ENCODE measurements at places on chromosomes 1 and 21.

DNA sequence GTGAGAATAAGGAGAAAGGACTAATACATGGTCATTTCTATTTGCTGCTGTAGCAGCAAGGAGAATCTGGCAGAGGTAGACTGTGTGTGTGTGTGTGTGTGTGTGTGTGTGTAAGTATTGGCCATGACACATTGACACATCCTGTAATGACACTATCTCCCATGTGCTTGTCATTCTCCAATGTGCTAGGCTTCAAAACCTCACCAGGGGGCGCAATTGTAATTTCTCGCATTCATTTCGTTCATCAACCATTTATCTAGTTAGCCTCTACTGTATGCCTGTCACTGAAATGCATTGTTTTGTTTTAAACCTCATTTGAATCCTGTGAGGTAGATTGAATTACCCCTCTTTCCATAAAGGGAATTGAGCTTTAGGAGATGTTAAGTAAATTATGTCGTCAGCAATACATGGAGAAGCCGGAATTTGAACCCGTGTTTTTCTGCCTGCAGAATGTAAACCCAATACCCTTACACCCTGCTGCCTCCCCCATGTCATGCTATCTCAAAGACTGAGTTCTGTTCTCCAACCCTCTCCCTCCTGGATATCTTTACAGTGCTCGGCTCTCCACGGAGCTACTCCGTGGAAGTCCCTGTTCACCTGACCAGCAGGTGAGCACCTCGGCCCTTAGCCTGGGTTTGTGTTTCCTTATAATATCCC is 100.8 kb downstream of the UCK2 start:
- peak; percentile 59 for DNase-seq

DNA sequence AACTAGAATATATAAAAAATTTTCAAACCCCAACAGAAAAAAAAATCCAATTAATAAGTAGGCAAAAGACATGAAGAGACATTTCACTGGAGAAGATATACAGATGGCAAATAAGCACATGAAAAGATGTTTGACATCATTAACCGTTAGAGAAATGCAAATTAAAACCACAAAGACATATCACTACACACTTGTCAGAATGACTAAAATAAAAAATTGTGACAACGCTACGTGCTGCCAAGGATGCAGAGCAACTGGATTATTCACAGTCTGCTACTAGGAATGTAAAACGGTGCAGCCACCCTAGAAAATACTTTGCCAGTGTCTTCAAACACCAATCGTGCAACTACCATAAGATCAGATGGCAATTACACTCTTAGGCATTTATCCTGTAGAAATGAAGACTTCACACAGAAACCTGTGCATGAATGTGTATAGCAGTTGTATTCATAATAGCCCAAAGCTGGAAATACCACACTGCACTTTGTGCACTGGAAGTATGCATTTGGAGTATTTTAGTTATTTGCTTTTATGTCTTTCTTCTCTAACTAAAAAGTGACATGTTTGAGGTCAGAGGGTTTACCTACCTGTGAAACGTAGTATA is 75.3 kb upstream of the PALMD start:
- peak; percentile 82 for DNase-seq

DNA sequence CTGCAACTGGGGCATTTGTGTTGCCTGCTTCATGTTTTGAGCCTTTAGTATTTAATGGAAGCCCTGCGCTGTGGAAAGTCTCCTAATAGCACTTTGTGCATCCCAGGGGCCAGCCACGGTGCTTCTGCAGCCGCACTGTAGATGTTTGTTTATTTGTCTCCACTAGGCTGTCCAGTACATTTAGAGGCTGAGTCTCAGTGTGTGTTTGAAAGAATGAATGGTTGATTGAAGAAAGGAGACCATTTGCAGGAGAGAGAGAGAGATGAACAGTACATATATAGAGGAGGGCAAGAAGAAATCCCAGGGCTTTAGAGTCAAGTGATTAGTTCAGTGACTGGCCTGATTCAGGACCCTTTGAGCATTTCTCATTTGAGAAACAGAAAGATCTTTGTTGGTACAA is 33.9 kb downstream of the MPZL1 start:
- no peak for DNase-seq

GRCh38 chr21:33246506-33246905 is 16.8 kb downstream of the IFNAR2 start:
- DNase-seq = no peak

DNA sequence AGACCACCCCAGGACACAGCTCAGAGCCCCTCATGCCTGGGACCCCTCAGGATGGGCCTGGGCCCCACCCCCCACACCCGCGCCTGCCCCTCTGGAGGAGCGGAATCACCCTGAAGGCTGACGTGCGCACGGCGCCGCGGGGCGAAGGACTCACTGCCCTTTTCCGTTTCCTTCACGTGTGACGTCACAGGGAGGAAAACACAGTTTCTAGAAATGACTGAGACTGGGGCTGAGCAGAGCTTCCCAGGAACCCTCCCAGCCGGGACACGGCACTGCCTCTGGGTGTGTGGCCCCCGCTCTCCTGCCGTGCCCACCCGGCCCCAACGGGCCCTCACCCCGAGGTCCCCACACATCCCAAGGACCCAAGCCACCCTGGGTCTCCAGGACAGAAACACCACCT is 5.4 kb upstream of the TNFRSF4 start:
- no peak for DNase-seq

All from M059J (cell line).